ENCODE measurements at places on chromosomes 11 and 22.

GRCh38 chr22:25490896-25491295 is 73.6 kb upstream of the GRK3 start:
- DNase-seq = no peak

- no peak for DNase-seq
Measured at GRCh38 chr11:35823742-35824298, 120.0 kb upstream of the LDLRAD3 start.

DNA sequence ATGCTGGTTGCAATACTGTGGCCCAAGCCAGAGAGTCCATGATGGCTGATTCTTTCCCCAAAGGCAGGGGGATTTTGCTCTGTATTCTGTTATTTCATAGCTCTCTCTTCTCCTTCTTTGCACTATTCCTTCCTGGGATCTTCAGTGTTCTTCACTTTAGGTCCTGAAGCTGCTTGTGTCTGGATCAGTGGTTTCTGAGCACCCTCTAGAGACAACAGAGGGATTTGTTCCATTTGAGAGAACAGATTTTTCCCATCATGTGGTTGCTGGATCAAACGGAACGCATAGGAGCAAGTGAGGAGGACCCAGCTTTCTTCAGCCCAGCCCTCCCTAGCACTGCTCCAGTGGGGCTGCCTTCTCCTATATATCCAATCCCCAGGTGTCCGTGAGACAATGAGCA is 68.7 kb upstream of the SYN3 start:
- DNase-seq = no peak

DNA sequence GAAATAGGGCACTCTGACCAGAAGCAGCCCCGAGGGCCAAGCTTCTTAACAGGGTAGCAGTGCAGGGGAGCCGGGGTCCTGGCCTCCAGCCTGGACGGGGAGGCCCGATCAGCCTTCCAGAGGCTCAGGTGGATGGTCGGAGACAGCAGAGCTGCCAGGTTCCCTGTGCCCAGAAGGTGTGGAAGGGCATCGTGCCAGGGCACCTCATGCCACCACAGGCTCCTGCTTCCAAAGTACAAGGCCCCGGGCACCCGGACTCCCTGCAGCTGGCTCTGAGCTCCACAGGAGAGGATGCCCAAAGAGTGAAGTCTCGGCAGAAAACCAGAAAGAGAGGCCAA is 14.3 kb downstream of the EHD1 start:
- no peak for DNase-seq

GRCh38 chr22:46737105-46737975 is 712 bp downstream of the CERK start:
- DNase-seq = peak; percentile 58

GRCh38 chr11:69525516-69526452 is 44.3 kb downstream of the LINC01488 start:
- no peak for DNase-seq

DNA sequence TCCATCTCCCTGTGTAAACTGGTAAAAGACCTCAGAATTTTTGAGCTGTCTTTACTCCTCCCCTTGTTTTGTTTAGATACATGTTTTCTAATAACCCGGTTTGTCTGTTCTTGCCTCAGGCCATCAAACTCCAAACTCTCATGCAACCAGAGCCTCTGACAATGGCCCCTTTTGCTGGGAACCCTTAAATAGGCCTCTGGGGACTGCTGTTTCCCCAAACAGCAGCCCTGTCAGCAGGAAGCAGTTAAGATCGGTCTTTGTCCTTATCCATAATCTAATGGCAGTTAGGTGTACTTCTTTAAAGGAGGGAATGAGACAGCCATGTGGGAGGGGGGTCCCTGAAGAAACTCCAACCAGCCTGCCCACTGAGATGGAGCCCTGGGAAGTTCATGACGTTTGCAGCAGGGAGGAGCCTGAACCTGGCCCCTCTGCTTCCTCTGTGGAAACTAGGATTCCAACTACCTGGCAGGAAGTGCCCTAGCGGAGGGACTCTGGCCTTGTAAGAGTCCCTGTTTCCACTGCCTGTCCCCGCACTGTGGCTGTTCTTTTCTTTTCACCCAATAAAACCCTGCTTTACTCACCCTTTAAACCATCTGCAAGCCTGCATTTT is 1354.4 kb downstream of the LRRC4C start:
- no peak for DNase-seq

DNA sequence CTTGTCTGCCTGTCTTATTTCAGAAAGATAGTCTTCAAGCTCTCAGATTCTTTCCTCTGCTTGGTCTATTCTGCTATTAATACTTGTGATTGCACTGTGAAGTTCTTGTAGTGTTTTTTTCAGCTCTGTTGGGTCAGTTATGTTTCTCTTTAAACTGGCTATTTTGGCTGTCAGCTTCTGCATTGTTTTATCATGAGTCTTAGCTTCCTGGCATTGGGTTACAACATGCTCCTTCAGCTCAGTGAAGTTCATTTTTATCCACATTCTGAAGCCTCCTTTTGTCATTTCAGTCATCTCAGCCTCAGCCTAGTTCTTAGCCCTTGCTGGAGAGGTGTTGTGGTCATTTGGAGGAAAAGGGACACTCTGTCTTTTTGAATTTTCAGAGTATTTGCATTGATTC is 15.5 kb upstream of the DEPDC7 start:
- no peak for DNase-seq

DNA sequence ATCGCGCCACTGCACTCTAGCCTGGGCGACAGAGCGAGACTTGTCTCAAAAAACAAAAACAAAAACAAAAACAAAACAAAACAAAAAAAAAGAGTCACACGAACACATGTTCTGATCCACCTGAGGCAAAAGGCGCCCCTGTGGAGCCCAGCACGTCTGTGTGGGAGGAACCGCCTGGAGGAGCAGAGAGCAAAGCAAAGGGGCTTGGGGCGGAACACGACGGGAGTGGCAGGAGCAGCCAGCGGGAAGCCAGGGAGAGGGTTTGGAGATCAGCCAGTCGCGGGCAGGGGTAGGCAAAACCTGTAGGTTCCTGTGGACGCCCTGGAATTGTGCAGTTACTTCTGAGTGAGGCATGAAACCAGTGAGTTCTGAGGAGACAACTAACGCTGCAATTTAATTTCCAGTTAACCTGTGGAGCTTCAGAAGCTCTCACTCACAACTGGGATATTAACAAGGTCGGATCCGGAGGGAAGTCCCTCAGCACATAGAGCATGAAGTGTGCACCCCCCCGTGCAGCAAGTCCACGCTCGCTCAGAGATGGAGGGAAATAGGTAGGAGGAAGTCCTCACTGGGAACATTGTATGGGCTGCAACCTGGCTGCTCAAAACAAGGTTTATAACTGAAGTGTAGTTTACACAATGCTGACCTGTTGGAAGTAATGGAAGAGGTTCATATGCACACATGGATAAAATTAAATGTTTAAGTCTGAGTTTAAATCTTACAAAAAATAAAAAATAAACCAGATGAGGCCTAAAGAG is 13.2 kb upstream of the USP18 start:
- no peak for DNase-seq

- DNase-seq = no peak
Measured at GRCh38 chr11:65773784-65774411, 6.9 kb downstream of the AP5B1 start.

DNA sequence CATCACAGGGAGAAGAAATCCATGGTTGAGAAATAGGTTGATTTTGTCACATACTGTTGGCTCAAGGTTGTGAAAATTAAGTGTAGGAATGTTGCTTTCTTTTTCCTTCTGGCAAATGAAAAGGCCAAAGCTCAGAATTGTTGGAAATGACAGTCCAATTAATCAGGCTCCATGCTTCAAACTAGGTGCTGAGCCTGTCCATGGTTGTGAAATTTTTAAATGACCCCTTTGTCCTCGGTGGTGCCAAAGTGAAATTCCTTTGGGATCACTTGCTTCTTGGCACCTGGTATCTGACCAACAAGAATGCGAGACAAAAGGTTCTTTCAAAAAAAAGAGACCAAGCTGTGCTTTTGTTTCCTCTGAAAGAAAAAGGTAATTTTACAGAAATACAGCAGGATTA is 451.9 kb downstream of the ETS1 start:
- no peak for DNase-seq

- no peak for DNase-seq
Measured at GRCh38 chr22:38865201-38866023, 6.6 kb downstream of the CBX6 start.

DNA sequence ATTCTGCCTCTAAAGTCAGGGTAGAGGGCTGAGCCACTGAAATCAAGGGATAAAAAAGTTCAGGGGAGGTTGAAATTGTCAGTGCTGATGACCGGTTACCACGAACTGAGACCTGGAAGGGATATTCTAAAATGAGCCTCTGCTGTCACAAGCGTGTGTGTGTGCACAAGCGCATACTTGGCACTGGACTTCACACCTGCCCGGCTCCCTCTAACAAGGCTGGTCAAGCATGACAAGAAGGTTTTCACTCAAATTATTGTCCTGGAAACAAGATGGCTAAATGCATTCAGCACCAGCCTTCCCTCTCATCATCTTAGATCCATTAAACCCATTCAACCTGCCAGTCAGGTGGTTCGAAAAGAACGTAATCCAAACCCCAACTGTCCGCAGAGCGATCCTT is 54.8 kb upstream of the CECR2 start:
- no peak for DNase-seq

- DNase-seq = peak; percentile 63
Measured at GRCh38 chr22:22110548-22111266, 128.1 kb upstream of the TOP3B start.

DNA sequence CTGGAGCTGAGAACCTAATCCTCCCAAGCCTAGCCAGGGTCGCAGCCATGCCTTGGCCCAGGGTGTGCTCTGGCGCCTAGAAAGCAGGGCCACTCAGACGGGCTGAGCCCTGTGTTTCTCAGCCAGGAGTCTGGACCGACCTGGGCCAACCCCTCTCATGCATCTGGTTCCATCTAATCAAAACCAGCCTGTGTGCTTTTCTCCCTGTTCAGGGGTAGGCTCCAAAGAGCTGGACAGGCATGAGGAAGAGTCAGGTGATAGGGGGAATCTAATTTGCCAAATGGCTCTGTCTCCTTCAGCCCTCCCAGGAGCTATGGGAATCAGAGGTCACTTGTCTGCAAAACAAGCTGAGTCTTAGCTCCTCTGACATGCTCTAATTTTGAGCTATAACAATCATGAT is 55.7 kb downstream of the SCUBE1 start:
- DNase-seq = no peak

DNA sequence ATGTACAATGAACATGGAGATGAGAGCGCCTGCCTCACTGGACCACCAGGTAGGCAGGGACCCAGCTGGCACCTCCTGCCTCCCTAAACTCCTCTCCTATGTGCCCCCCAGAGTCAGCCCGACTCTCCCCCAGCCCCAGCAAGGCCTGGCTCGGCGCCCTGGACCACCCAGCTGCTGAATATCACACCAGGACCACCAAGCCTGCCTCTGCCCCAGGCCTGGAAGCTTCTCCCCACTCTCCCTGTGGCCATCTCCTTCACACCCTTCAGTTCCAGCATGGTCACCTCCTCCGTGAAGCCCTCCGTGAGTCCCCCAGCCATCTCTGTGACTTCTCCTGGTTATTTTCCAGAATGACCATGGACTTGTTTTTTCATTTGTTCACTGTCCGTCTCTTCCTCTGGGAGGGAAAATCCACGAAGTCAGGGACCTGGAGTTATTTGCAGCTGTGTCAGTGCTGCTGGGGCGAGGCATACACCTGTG is 6.4 kb upstream of the LSP1 start:
- no peak for DNase-seq

GRCh38 chr11:1628506-1629325 is 859 bp upstream of the KRTAP5-5 start:
- peak; percentile 80 for DNase-seq

DNA sequence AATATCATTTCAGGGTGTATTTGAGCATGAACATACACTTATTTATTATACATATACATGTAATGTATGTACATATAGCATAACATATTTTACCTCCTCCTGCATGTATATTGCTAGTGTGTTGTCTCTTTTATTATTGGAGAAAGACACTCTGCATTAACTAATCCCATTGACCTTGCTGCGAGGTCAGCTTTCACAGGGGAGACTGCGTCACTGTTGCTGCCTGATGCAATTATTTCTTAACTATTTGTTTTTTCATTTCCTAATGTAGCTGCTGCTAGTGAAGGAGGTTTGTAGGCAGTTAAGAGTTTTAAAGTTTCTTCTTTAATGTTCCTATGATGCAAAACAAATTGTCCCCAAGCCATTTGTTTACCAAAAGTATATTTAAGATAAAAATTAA is 185.4 kb upstream of the CNTN5 start:
- no peak for DNase-seq

GRCh38 chr11:76074148-76075095 is 131.9 kb downstream of the WNT11 start:
- no peak for DNase-seq

DNA sequence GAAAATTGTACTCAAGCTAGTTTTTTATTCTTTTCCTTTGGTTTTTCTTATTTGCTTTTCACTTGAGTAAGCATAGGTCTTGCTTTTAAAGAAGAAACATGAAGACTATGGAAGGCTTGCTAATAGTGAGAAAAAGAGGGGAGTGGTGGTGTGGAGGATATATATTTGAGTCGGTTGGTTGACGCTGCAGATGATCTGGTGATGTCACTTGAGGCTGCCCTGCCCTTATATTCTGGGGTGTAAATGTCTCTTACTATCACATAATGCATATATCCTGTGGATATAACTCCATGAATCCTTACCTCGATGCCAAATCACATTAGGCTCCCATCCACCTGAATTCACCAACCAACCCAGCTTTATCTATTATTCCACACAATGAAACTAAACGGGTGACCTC is 2.9 kb downstream of the GRIA4 start:
- DNase-seq = no peak

DNA sequence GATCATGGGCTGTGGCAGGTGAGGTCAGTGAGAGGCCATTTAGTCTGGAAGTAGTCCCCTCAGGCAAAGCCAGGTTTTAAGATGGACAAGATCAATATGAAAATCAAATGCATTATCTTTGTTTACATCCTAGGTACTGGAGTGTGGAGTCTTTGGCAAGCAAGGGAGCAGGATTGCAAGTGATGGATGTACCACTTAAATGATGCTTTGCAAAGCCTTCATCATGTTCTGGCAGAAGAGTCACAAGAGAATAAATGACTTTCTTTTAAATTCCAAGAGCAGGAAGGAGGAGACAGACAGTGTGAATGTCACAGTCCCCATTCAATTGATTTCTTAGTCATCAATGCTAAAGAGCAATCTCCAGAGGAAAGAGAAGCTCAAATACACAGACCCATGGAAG is 908.3 kb downstream of the FAM181B start:
- DNase-seq = no peak

DNA sequence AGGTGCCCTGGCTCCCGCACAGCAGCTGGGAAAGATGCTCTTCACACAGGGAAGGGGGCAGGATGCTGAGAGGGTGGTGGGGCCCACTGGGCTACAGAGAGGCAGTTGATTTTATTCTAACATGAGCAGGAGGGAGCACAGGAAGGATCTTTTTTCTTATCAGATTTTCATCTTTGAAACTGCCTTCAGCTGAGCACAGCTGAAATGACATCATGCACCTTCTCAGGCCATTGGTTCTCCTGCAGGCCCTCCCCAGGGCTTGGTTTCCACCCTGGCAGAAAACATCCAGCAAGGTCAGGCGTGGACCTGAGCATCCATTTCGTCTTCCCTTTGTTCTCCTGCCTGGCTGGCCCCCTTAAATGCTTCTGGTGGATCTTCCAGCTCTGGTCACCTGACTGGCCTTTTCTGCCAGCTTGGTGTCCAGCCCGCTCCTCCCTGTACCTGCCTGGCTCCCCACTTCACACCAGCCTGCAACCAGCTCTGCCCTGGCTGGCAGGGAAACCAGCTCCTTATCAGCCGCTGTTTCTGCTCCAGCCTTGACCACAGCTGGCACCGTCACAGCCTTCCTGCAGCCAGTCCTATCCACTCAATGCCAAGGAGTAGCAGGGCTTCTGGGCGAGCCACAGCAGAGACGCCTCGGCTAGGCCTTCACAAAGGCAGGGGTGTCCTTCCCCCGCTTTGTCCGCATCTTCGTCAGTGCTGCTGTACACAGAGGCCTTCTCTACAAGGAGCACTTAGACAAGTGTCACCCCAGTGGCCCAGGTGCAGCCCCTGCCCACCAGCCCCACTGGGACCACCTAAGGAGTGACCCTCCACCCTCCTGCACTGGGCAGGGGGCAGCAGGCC is 36.5 kb downstream of the TOM1 start:
- no peak for DNase-seq

All from WTC11 (cell line).